IPS-NIHi11 (cell line): ENCODE measurements at places on chromosomes 2 and 18.
A peak's percentile ranks its signal among the peaks of the same experiment; 100 is the strongest.

DNA sequence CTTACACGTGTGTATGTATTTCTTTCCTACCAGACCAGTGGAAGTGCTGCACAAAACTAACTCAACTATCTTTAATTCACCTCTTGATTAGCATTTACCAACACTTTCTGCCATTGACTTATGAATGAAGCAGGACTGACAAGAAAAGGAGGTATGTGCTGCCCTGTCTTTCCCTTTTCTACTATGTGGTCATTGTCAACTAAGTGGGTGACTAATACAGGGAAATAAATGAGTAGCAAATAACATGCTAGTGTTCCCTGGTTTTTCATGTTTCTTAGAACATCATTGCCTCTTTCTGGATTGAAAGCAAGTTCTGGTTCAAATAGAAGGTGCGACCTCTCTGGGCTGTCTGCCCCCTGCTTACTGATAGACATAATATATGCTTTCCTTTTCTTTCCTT lies 58.0 kb downstream of the LINC00305 start:
- DNase-seq: no peak

- DNase-seq: peak; percentile 7
Measured at GRCh38 chr2:50098242-50098641, 933.7 kb downstream of the NRXN1 start.

GRCh38 chr2:61431345-61431744 lies 39.5 kb downstream of the USP34 start:
- no peak for DNase-seq

GRCh38 chr2:10157293-10157692 lies 34.8 kb downstream of the RRM2 start:
- DNase-seq: no peak

- DNase-seq: no peak
Measured at GRCh38 chr2:137670111-137670510, 294.2 kb upstream of the HNMT start.

GRCh38 chr18:9973470-9973869 lies 59.7 kb downstream of the VAPA start:
- DNase-seq: no peak

DNA sequence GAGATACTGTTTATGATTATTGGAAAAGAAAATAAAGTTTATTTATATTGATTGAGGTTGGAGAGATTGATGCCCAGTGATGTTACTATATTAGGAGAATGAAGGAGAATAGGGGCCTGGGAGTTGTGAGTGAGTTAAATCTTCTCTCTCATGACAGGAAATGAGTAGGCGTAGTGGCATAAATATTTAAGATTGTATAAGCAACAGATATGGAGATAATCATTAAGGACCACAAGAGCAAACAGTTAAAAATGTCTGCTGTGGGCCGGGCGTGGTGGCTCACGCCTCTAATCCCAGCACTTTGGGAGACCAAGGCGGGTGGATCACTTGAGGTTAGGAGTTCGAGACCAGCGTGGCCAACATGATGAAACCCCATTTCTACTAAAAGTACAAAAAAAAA lies 62.7 kb downstream of the PTRHD1 start:
- DNase-seq: no peak

DNA sequence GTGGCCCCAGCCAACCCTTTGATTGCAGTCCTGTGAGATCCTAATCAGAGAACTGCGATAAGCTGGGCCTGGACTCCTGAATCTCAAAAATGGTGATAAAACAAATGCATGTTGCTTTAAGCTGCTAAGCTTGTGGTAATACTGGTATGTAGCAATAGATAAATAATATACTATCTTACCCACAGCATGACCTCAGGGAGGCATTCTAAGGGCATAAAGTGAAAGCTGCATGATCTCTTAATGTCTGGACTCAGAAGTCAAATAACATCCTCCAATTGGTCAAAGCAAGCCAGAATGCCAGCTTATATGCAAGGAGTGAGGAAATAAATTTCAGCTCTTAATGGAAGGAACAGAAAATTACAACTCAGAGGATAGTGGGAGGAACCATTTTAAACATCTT lies 246.1 kb downstream of the FSIP2 start:
- no peak for DNase-seq

GRCh38 chr18:14781671-14782070 lies 33.7 kb downstream of the ANKRD30B start:
- no peak for DNase-seq

- no peak for DNase-seq
Measured at GRCh38 chr18:8623549-8624106, 14.4 kb downstream of the RAB12 start.

GRCh38 chr18:62768558-62768943 lies 53.2 kb downstream of the PHLPP1 start:
- no peak for DNase-seq

GRCh38 chr2:144240656-144241339 lies 279.1 kb downstream of the ZEB2 start:
- peak; percentile 24 for DNase-seq

DNA sequence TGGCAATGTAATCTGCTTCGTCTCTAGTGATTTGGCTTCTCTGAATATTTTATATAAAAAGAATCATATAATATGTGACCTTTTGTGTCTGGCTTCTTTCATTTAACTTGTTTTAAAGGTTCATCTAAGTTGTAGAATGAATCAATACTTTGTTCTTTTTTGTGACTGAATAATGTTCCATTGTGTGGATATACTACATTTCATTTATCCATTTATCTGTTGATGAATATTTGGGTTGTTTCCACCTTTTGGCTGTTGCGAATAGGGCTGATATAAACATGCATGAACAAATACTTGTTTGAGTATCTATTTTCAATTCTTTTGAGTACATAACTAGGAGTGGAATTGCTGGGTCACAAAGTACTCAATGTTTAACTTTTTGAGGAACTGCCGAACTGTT lies 63.8 kb upstream of the TNP1 start:
- no peak for DNase-seq

DNA sequence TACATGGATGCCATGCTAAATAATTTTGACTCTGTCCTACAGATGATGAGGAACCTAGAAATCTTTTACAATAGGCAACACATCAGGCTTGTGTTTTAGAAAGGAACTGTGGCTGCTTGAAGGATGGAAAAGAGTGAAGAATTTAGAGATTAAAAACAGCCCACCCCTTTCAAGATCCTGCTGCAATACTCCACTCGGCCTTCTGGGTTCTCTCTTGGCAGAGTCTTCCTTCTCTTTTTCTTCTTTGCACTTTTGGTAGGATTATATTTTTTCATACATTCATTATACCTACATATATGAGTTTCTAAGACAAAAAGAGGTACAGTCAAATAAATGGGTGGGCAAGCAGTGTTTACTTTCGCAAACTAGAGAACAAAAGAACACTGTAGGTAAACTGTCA lies 474.3 kb downstream of the ERBB4 start:
- no peak for DNase-seq

- no peak for DNase-seq
Measured at GRCh38 chr18:53886058-53886457, 338.4 kb downstream of the MBD2 start.

GRCh38 chr18:43634994-43635393 lies 357.7 kb upstream of the SYT4 start:
- DNase-seq: no peak

DNA sequence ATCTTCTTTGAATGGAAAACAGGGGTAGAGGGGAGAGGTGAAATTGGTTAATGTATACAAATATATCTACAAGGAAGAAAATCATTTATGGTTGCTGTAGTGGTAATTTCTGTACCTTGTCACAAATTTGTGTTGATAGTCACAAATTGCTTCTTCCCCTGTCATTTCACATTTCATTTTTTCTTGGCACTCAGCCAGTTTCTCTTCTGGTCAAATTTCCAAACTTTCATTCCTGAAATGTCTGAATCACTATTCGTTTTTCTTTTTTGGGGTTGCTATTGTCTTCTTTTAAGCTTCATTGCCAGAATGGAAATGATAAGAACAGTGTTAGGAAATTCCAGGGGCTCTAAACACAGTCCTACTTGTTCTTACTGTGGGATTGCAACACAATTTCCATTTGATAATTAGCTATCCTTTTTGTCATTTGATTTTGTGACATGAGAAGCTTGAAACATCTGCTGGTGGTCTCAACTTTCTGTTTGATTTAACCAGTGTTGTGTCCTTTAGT lies 136.0 kb upstream of the GCFC2 start:
- no peak for DNase-seq

- DNase-seq: no peak
Measured at GRCh38 chr2:156901373-156902031, 356.0 kb upstream of the GALNT5 start.

DNA sequence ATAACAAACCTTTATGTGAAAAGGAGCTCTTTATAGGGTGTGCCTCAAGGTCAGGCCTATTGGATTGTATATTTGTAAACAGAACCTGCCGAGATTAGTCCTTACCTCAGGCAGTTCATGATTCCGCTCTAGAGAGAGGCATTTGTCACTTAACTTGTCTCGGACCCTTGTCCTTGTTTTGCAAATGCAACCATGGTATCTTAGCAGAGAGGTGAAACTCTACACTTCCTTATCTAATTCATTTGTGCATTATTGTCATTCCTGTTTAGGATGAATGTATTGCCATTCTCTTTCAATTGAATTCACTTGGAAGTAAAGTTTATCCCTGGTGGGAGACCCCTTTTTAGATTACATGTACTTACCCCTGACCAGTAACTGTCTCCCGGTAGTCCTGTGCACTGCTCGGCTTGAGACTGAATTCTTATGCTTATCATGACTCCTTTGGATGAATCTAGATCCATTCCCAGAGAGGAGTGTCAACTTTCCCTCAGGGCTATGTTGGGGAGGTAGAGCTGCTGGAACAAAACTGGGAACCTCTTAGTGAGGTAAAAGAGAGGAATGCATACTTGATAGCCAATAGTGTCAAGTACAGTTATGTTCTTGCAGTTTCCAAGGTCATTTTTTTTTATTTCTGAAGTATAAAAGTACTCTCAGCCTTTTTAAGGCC lies 46.6 kb downstream of the SGPP2 start:
- DNase-seq: no peak

DNA sequence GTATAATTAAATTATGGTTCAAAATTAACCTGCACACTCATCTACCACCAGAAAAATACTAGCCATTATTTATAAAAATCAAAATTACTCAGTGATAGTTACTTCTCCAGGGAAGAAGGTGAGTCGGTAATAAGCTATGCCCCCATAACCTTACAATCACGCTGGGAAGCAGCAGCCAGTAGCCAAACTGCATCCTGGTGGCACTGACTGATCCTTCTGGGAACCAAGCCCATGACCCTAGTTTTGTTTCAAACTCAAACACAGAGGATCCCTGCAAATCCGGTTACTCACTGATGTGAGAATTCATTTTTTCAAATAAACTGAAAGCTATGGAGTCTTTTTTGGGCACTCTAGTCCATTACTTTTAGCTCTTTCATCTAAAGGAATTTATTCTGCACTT lies 88.2 kb upstream of the VWC2L start:
- DNase-seq: no peak

DNA sequence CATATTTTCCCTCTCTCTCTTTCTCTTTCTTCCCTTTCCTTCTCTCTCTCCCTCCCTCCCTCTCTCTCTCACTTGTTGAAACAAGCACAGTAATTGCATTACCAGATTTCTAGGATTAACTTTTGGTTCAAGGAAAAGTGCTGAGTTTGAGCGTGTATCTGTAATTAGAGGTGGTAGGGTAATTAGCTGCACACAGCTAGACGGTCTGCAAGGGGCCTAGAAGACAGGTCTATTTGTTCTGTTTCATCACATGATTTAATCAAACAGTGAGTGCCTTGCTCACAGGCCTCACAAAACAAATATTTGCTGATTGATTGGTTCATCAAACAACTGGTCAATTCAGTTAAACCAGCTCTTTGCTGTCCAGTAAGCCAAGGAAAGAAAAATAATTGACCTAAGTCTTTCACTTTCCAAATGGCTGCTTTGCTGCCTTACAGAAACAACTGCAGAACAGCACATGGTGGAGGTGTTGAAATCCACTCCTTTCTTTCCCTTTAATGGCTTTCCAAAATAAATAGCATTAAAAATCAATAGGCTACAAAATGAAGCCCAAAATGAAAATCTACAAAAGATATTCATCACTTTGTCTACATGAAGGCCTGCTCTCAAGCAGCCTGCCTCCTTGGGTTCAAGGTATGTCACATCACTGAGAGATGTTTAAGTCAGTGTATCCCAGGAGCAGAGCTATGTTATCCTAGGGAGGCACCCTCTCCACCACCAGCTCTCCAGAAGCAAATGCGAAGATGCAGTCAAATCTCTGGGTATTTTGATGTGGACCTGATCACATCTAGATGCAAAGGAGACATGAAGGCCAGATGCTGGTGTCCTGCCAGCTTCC lies 264.4 kb upstream of the SIX2 start:
- DNase-seq: no peak

- no peak for DNase-seq
Measured at GRCh38 chr2:61943251-61943650, 37.8 kb downstream of the COMMD1 start.

- DNase-seq: no peak
Measured at GRCh38 chr2:192067631-192068030, 127.1 kb downstream of the TMEFF2 start.

GRCh38 chr2:217415316-217415715 lies 555.5 kb upstream of the TNP1 start:
- DNase-seq: no peak

- no peak for DNase-seq
Measured at GRCh38 chr2:153196378-153197058, 282.0 kb downstream of the RPRM start.

- DNase-seq: no peak
Measured at GRCh38 chr18:7232218-7232617, 1.3 kb downstream of the LRRC30 start.

DNA sequence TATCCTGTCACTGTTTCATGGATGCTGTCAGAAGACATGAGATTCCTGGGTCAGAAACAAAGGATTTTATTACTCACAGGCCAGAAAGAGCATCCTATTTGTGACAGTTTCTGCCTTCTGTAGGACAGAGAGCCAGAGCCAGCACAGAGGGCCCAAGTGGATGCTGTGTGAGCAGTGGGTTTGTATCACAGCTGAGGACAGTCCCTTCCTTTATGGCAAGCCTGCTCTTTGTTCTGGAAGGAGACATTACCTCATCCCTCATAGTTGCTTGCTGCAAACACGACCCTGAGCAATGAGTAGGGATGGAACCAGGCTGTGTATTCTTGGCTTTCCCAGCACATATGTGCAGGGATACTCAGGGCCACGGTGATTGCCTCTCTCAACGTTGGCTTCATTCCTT lies 41.6 kb downstream of the ARHGEF4 start:
- no peak for DNase-seq

DNA sequence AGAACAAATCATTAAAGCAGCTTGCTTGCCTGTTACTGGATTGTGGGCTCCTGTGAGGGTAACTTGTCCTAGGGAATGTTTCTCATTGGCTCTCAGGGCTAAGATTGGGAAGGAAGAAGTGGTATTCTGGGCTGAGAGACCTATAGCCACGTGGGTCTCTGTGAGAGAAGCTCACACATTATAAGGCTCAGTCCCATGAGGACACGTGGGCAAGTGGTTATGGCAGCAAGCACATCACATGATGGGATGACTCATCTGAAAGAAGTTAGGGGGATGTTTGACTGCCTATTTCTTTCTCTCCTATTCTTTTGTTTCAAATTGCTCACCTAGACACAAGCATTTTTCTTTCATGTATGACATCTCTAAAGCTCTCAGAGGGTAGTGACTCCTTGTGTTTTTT lies 418.0 kb upstream of the ST6GAL2 start:
- DNase-seq: no peak

GRCh38 chr2:231935207-231935524 lies 9.0 kb upstream of the NPPC start:
- no peak for DNase-seq
